Stimulated activated CD4-positive, alpha-beta T cell treated with anti-CD3 and anti-CD28 coated beads, Interleukin-12 subunit alpha, Interleukin-12 subunit beta, amount 100 ng/mL, for 48 hours (primary cell): ENCODE measurements at places on chromosomes 12 and 14.

DNA sequence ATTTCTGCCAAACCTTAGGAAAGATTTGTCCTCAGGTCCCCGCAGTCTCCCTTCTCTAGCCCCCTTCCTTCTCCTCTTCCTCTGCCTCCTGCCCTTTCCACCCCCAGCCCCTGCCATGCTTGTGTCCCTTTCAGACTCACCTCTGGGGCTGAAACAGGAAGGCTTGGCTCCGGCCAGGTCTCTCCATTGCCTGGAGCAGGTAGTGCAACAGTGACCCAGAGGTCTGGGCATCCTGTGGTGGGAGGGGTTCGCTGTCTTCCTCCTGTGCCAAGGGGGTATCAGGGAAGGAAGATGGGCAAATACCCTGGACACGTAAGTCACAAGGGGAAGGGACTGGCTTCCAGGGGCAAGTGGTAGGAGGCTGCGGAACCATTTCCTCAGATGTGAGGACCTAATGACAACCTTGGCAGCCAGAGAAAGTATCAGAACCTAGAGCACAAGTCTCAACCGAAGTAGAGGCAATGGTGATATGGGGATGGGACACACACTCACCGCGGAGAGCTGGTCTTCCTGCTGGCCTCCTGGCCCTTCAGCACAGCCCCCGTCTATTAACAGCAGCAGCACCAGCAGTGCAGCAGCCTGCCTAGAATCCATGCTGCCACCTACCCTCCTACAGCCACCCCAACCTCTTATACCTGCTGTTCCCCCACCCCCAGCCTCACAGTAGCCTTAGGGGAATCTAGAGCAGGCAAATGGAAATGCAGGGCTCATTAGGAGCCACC lies at the start of gene NPFF:
TSS of gene NPFF (minus strand) at position 604 of the 722 bp plus-strand sequence. CDS start at position 594, 10 bp downstream.
- DNase-seq: no peak

- DNase-seq: peak; percentile 7
Measured at GRCh38 chr12:31590642-31591379, at the start of gene DENND5B. DENND5B (minus strand) TSS chr12:31591136; CDS start chr12:31590832, 304 bp downstream.

DNA sequence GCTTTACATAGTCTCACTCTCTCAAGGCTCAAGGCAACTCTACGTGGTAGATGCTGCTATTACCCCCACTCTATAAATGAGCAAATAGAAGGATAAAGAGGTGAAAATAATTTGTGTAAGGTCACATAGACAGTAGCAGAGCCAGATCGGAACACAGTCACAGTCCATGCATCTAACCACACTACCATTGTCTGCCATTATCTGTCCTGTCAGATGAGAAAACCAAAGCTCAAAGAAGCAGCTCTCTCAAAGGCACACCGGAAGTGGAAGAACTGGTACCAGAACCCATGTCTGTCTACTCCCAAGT lies 134.4 kb upstream of the NUDT4 start:
- no peak for DNase-seq

DNA sequence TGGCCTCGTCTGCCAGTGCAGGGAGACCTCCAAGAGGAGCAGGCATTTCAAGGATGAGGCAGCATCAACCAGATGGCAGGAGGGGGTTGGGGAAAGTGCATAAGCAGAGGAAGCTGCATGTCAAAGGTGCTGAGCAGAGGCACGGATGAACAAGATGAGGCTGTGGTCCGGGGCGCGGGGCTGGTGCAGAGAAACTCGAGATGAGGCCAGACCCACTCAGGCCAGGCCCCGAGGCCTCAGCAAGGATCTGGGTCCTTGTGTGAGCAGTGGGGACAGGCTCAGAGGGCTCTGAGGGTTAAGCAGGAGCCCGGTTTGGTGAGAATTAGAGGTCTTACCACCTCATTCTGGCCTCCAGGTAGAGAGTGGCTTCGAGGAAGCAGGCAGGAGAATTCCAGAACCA lies 98.8 kb downstream of the DICER1 start:
- no peak for DNase-seq

DNA sequence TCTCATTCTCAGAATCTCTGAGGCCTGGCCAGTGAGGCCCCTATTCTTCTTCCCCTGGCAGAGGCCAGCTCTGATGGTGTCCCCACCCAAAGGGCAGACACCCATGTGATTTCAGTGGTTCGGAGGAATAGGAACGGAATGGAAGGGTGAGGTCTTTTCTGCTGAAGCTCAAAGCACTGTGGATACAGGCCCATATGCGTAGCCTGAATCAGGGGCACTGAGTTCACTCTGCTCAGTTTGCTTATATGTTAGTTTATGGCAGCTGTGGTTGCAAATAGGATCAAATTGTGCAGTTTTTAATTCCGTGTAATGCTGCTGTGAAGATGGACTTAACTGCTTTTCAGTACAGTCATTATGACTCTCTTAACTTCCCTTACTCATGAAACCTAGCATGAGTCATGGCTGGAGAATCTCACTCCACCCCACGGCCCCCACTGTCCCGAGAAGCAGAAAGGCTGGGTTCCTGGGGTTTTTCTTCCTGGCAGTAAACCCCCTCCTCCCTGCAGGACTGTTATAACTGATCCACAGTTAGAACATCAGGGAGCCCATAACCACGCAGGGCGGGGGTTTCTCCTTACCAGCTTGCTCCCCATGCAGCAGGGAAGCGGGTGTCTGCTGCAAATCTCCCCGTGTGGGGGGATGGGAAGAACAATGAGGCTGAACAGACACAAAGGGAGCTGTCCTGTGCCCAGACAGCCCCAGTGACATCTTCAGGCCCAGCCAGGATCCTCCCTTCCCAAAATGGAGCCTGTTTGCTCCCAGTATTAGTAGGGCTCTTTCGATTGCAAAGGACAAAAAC lies 122.7 kb downstream of the SLC38A6 start:
- DNase-seq: peak; percentile 24

DNA sequence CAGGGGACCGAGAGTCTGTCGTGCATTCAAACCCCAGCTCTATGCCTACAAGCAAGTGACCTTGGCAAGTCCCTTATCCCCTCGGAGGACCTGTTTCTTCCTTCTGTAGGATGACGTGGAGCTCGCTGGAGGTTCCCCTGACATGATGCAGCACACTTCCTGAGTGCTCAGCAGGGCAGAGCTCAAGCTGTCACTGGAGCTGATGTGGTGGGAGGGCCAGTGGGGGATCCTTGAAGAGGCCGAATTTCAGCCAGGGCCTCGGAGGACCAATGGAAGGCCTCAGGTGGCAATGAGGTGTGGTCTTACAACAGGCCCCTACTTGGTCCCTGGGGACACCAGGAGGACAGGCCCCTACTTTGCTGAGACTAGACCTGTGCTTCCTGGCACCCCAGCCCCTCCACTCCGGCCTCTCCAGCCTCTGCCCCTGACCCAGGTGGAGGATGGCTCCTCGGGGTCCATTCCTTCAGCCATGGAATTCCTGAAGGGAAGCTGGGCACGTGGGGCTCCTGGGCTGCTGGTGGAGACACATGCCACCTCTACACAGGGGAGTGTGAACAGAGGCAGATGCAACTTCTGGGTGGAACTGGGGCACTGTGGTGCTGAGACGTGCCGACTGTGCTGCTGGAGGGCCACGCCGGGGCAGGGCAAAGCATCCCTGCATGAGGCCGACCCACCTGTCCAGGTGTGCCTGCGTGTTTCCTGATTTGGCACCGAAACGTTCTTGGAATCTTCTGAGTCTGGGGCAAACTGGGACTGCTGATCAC lies 18.7 kb upstream of the KIF26A start:
- no peak for DNase-seq

- no peak for DNase-seq
Measured at GRCh38 chr14:68075382-68076029, 255.9 kb downstream of the RAD51B start.
